Globus pallidus (tissue), 1 donor: ENCODE measurements at places on chromosomes 16 and 17.
A peak's percentile ranks its signal among the peaks of the same experiment; 100 is the strongest.

- no peak for DNase-seq
Measured at GRCh38 chr16:67249178-67250044, 632 bp downstream of the SLC9A5 start.

DNA sequence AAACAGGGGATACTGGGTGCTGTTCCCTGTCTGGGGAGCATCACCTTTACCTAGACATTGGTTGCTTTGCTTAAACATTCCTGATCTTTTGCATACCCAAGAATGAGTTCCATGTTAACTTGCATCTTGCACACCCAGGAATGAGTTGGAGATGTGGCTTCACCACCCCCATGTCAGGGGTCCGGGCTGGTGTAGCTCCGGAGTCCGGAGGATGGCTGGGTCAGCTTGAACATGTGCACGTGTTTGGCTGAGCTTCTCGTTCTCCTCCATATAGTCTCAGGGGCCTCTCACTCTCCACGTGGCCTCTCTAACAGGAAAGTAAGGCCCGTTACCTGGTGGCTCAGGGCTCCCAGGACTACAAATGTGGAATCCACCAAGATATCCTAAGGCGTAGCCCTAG, 18.2 kb upstream of the AMZ2 start:
- no peak for DNase-seq

DNA sequence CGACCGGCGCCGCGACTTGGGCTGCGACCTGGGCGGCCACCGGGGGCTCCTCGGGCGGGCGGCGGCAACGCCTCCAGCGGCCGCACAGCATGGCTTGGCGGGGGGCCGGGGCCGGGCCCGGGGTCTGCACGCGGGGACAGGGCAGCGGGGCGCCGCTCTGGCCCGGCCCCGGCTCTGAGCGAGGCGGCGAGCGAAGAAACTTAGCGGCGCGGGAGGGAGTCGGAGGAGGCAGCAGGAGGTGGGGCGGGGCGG, at the start of gene PLCD3:
TSS of gene PLCD3 (minus strand) at position 196 of the 252 bp plus-strand sequence. CDS start at position 91, 105 bp downstream.
- no peak for DNase-seq

GRCh38 chr17:32604966-32605365, 118.2 kb downstream of the CDK5R1 start:
- DNase-seq, result peak; percentile 44

DNA sequence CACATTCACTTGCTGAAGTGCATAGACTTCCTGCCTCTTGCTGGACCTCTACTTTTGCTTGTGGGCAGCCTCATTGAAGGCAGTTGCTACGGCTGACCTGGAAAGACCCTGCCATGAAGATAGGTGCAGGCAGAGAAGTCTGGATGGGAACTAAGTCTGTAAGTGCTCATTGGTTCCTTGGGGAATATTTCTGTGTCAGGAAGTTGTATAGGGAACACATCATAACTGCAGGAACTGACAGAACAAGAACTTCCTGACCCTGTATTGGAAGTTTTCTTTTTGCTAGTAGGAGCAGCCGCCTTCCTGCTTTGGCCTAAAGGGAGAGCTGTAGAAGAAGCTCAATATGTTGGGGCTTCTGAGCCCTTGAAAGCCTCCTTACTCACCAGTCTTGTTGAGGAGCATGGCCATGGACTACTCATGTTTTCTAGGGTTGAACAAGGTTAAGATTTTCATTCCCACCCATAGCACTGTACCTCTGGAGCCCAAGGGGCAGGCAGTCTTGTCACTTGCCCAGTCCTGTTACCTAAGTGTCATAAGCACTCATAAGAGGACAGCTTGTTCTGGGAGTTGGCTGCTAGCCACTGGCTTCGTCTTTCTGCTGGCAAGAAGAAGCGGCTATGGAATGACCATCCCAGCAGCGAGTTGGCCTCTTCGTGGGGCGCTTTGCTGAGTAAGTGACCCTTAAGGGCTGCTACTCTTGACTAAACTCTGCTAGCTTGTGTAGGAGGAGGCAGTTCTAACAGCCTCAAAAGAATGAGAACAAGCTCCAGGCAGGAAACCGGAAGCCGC, 7.2 kb downstream of the UBFD1 start:
- DNase-seq, result no peak
